ENCODE measurements at places on chromosomes 4 and X. TPM values are rescaled to one million over a fixed set of nuclear protein-coding genes. Genes with fewer than 3 reads are reported as not detected.

Gene TMPRSS11F
- not detected for polyA plus RNA-seq

GRCh38 chr4:138113819-138114400 lies 128.2 kb downstream of the SLC7A11 start:
- DNase-seq, result no peak

Gene P2RY4
- polyA plus RNA-seq, result 0.27 TPM

Gene SPACA5
- polyA plus RNA-seq, result 0.32 TPM

- no peak for DNase-seq
Measured at GRCh38 chr4:108024085-108024877, 34.6 kb downstream of the HADH start.
